ENCODE measurements at places on chromosomes 7 and 10.

GRCh38 chr7:105594034-105594433, 12.7 kb upstream of the EFCAB10 start:
- DNase-seq, result no peak

- DNase-seq, result no peak
Observed at GRCh38 chr10:116311706-116312490, 12.3 kb upstream of the CCDC172 start.

- DNase-seq, result no peak
Observed at GRCh38 chr7:17674166-17674942, 265.9 kb downstream of the SNX13 start.

DNA sequence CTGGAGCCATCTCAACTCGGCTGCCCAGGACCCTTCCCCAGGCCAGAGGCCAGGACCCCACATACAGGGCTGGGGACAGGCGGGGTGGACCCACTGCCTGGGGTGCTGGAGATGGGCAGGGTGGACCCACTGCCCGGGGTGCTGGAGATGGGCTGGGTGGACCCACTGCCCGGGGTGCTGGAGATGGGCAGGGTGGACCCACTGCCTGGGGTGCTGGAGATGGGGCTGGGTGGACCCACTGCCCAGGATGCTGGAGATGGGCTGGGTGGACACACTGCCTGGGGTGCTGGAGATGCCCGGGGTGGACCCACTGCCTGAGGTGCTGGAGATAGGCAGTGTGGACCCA, 32.4 kb upstream of the FOXL3 start:
- no peak for DNase-seq

GRCh38 chr10:111076191-111076681, 593 bp upstream of the ADRA2A start:
- peak; percentile 40 for DNase-seq

GRCh38 chr10:32293581-32293980, 53.4 kb downstream of the EPC1 start:
- no peak for DNase-seq

DNA sequence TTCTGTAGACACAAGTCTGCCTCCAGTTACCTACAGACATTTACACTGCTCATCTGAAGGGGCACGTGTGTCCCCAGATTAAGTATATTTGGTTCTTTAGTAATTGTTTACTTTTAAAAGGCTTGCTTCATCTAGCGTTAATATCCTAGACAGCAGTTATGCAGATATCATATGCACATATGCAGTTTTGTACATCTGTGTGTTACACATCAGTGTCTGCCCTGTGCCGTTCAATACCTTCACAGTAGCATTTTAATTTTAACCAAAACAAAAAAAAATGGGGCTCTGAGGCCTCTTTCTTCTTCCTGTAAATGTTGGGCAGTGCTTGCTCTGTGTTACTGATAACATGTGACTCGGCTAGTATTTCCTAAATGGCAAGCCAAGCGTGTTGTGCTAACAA, 331.4 kb upstream of the MGMT start:
- DNase-seq, result no peak

DNA sequence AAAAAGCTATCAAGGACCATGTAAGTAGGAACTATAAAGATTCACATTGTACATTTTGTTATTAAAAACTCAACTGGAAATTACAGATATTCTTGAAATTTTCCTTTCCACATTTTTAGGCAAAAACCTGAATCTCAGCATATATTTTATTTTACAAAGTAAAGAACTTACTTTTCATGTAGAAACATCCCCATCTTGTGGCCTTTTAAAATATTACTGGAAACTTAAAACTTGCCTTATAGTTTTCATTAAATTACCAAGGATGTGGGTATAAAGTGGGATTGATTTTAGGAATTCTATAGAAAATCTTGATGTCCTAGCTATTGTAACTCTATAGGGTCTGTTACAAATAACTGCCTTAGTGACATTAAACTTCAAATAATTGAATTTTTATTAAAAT, 10.6 kb downstream of the DBF4 start:
- DNase-seq, result no peak

GRCh38 chr7:128860158-128861073, 2.2 kb upstream of the ATP6V1F start:
- DNase-seq, result no peak

DNA sequence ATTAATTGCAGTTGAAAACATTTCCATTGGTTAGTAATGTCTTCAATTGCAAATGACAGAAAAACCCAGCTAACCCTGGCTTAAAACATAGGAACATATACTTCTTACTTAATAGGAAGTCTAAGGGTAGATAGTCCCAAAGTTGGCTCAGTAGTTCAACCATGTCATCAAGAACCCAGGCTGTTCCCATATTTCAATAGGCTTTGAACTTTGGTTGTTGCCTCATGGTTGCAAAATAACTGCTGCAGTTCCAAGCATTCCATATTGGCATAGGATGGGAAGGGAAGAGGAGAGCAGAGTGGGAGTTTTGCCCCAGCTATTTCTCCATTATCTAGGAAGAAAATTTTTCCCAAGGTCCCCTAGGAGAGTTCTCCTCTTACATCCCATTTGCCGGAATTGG, 81.4 kb upstream of the EEPD1 start:
- no peak for DNase-seq

- no peak for DNase-seq
Observed at GRCh38 chr7:44094365-44094764, 9.8 kb upstream of the AEBP1 start.

- DNase-seq, result no peak
Observed at GRCh38 chr10:124336186-124336585, 82.5 kb downstream of the OAT start.

- no peak for DNase-seq
Observed at GRCh38 chr10:33333260-33334101, 986 bp downstream of the NRP1 start.

DNA sequence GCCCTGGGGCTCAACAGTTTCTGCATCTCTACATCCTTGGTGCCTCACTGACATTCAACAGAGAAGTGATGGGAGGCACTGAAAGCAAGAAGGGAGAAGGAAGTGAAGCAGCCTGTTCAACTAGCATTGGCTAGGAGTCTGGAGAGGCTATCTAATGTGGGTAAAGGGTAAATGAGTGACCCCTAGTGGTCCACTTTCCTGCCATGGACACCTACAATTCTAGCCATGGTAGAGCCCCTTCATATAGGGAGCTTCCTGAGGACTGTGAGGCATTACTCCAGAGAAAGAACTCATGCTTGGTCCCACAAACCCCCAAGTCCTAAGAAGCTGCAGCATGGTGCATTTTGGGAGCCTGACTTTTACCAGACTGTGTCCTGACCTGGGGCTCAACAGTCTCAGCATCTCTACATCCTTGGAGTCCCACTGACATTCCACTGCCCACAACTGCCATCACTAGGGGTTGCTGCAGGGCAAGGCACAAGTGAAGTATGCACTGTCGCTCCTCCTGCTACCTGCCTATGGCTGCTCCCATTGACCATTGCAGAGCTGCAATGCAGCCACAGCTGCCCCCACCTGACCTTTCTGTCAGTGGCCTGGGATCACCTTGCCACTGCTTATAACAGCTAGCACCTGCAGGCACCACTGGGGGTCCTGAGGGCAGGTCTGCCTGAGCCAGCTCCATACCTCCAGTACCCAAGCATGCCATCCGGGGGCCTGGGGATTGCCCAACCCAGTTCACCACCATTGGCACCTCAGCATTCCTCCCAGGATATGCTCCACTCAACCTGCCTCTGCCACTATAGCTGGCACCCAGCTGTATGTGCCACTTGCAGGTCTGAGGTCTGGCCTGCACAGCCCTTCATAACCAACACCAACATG, 44.1 kb upstream of the CDK6 start:
- DNase-seq, result no peak

GRCh38 chr7:91151916-91152315, 112.3 kb upstream of the FZD1 start:
- DNase-seq, result no peak

DNA sequence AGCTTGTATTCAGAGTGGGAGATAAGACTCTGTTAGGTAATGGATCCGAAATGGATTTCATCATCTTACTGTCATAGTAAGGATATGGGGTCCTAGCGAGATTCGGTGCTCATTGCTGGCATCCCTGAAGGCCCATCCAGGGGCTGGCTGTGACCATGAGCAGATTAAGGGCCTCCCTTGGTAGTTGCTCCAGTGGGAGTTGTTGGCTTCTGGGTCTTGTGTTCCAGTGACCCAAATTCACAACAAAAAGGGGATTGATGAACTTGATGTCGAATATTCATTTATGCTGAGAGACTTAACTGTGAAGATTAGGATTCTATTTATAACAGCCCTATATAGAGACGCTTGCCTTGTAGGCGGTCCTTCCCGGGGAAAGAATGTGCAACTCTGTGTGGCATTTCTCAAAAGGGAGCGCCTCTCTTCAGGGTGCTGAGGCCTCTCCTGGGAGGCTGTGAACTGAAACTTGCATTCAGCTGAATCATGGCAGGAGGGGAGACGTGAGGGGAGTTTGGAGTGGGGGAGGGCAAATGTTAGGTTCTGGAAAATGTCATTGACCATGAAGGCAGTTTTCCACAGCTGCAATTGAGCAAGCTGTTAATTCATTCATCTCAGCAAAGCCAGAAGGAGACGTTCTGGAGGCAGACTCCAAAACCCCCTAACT, 233.1 kb upstream of the FZD8 start:
- DNase-seq, result no peak
